ENCODE measurements at places on chromosomes 4 and X. TPM values are rescaled to one million over a fixed set of nuclear protein-coding genes. Genes with fewer than 3 reads are reported as not detected.

The UCHL1 gene
- 938 TPM for total RNA-seq

The RHOXF2B gene
- not detected for total RNA-seq

The RNF150 gene
- total RNA-seq = 0.26 TPM

The XG gene
- total RNA-seq = 0.08 TPM

The HSPA4L gene
- total RNA-seq = 5.6 TPM

The VEGFD gene
- 0.17 TPM for total RNA-seq

The HMGB2 gene
- total RNA-seq = 120 TPM

The CLGN gene
- 4.5 TPM for total RNA-seq

The RASL11B gene
- 0.20 TPM for total RNA-seq

The MAGEB17 gene
- not detected for total RNA-seq

The SLC2A9 gene
- total RNA-seq = 0.38 TPM
